ENCODE measurements at places on chromosomes 16 and 17.

GRCh38 chr17:44917456-44917855 lies 2.2 kb upstream of the GFAP start:
- DNase-seq, result no peak

DNA sequence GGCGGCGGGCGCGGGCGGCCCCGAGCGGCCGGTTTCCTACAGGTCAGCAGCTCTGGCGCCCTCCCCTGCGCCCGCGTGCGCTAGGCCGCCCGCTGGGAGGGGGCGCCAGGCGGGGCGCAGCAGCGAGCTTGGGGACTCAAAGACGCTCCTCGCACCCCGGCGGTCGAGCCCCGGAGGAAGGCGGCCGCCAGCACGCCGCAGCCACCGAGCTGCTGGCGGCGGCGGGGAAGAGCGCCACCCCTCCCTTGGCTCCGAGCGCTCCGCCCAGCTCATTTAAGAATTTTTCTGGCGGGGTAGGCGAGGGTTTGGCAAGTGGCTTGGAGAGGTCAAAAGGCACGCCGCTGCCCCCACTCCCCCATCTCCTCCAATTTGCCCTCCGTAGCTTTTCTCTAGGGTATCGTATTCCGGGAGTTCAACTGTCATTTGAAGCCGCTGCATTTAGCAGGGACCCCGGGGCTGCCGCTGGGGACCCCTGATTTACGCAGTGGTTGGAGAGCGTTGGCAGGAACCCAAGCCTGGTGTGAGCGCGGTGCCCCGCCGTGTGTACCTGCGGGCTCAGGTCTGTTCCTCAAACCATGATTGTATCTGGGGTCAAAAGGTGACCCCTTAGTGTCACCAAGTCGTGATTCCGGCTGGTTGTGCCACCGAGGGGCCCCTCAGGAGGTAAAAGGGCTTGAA lies 59.5 kb upstream of the GSE1 start:
- no peak for DNase-seq

GRCh38 chr17:81000631-81001357 lies 9.2 kb downstream of the CHMP6 start:
- no peak for DNase-seq

GRCh38 chr17:49191409-49191916 lies 18.9 kb downstream of the GNGT2 start:
- DNase-seq, result no peak

GRCh38 chr16:10252155-10252554 lies 69.9 kb upstream of the GRIN2A start:
- no peak for DNase-seq

GRCh38 chr17:3513305-3514035 lies 37.7 kb downstream of the ASPA start:
- no peak for DNase-seq

- DNase-seq, result no peak
These were observed 1.5 kb downstream of the ESRP2 start for GRCh38 chr16:68234188-68235107.

Data from stimulated activated CD8-positive, alpha-beta memory T cell treated with anti-CD3 and anti-CD28 coated beads, Interleukin-15, amount 100 ng/mL, for 24 hours (primary cell).